ENCODE measurements at places on chromosomes 5 and 9.

- no peak for DNase-seq
These were observed 1856.5 kb upstream of the CDH6 start for GRCh38 chr5:29337030-29337429.

- DNase-seq: no peak
These were observed 32.8 kb upstream of the GALNT10 start for GRCh38 chr5:154157483-154158378.

- no peak for DNase-seq
These were observed 16.2 kb upstream of the ERAP1 start for GRCh38 chr5:96823900-96824380.

- no peak for DNase-seq
These were observed 136.2 kb downstream of the TARS1 start for GRCh38 chr5:33576726-33577590.

GRCh38 chr9:70517926-70518610 lies 103.6 kb upstream of the KLF9 start:
- no peak for DNase-seq

DNA sequence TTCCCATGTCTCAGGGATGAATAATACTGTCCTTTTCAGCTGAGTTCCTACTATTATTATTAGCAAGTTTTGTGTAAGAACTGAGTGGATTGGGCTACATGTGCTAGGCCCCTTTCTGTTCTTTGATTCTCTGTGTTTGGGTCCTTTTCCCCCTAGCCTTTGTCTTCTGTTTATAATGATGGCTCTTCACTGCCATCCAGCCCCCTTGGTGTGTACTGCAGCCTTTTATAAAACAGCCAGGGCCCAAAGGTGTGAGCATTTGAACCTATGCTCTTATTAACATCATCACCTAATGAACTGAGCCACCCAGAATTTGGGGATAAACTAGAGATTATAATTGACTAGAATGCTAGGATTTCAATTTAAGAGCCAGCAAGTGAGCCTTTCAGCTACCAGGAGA lies 52.6 kb downstream of the PLAC8L1 start:
- DNase-seq: no peak

DNA sequence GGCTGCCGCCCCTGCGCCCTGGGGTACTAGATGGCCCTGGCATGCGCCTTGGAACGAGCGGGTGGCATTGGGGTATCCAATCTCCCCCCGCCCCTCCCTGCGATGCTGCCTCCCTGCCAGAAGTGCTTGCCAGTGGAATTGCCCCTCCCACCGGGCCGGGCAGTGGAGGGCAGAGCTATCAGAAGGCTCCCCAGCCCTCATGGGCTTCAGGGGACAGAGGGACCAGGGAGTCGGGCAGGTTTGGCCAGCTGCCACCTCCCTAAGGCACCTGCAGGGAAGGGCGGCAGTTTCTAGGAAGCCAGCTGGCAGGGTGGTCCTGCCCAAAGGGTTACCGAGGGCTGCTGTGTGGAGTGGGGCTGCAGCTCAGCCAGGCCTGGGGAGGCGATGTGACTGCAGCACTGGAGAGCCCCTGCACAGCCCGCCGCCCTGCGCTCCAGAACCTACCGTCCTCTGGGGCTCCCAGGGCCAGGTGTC lies 52.8 kb upstream of the EGFL7 start:
- DNase-seq: no peak

- DNase-seq: no peak
These were observed 404.4 kb downstream of the ZNF608 start for GRCh38 chr5:124342027-124342471.

DNA sequence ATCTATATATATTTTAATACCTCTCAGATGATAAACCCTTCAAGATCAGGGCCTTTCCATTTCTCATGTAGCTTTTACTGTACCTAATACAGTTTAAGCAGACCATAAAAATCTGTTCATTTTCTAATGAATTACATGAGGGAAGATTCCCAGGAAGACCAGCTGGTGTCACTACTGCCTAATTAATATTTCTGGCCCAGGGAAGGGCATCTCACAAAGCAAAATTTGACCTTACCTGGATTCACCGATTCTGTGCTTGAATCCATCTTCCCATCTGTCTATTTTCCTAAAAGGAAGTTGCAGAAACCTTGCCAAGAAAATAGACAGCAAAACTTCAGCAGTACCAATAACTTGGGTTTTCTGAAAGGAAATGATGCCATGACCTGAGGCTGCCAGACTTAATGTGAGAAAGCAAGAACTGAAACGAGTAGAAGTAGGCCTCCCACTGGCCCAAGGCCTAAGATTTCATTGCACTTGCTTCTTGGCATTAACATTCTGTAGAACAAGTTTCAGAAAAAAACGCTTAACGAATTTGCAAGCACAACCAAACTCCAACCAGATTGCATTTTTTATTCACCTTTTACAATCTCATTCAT lies 83.0 kb upstream of the GLIS3 start:
- DNase-seq: no peak

GRCh38 chr9:136232969-136233368 lies 12.6 kb downstream of the QSOX2 start:
- DNase-seq: no peak

DNA sequence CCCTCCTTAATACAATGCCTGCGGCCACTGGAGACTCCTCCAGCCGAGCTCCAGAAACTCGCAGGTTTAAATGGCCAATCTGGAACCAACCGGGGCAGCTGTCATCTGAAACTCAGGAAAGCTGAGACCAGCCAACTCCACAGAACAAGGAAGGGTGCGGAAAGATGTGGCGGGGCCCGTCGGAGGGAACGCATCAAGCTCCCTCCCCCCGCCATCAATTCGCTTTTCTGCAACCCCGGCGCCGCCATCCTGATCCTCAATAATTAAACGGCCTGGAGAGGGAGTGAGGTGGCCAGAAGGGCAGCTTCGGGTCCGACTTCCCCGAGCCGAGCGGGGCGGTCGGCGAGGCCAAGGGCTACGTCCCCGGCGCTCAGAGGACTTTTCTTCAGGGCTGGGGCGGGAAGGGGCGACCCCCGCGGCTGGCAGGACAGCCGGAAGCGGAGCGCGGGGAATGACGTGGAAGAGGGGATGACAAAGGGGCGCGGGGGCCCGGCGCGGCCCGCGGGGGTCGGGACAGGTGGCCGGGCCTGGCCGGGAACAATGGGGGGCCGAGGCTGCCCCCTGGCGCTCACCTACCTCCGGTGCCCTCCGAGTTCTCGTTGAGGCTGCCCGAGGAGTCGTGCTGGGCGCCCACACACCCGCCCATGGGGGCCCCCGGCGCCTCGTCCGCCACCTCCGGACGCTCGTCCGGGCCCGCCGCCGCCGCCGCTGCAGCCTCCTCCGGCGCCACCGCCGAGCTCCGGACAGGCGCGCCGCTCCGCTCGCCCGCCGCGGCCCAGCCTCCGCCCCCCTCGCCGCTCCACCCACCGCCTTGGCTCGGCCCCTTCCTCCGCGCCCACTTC lies at the start of gene UBTD2:
TSS of gene UBTD2 (minus strand) at position 745 of the 842 bp plus-strand sequence. CDS start at position 646, 99 bp downstream.
- DNase-seq: peak; percentile 52

DNA sequence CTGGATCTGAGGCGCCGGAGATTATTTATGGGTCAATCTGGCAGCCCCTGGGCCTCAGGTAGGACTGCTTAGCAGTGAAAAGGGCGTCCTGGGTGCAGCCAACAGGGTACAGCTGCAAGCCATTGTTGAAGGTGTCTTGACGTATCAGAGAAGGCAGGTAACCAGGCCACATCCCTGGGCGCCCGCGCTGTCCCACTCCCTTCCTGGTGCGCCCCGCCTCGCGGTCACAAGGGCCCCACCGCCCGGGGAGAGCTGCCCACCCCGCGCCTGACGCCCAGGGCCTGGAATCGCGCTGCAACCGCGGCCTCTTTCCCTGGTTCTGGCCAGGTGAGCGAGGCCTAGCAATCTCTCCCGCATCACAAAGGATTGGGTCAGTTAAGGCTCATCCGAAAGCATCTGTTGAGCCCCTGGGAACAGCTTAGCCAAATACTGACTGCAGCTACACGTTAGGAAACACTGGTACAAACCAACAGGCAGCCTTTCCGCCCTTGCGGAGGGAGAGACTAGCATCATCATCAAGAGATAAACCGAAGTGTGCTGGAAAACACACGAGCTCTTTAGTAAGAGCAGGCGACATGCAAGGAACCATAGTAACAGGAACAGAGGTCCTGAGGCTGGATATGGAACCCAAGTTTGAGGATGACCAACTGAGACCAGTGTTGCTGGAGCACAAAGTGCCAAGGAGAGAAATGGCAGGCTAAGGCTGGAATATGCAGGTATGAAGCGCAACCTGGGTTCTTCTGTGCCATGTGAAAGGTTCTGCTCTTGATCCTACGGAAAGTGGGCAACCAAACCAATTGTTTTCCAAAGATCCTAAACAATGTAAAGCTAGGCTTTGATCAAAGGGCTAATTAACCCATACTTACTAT lies 3.6 kb downstream of the RPS23 start:
- no peak for DNase-seq

DNA sequence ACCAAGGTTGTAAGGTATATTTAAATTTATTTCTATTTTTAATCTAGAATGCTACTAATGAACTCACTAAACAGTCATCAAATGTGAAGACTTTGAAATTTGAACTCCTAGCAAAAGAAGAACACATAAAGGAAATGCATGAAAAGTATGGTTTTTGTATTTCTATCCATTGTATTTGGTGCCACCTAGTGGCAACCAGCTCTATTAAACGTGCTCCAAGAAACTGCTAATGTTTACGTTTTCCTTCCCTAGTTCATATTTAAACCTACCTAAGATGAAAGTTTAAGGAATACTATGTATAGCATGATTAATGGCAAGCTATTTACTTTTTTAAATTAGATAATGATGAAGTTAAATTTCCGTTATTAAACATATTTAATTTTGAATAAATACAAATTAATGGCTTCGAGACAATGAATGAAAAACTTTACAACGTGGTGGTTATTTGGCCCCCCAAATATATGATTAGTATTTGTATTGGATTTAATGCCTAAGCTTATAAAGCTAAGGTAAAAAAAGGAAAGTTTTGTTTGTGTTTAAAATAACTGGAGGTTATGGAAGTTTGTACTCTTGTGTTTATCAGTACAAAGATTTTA lies 115.9 kb upstream of the SH3GL2 start:
- peak; percentile 39 for DNase-seq

GRCh38 chr5:38529955-38530646 lies 26.3 kb downstream of the LIFR start:
- DNase-seq: no peak

DNA sequence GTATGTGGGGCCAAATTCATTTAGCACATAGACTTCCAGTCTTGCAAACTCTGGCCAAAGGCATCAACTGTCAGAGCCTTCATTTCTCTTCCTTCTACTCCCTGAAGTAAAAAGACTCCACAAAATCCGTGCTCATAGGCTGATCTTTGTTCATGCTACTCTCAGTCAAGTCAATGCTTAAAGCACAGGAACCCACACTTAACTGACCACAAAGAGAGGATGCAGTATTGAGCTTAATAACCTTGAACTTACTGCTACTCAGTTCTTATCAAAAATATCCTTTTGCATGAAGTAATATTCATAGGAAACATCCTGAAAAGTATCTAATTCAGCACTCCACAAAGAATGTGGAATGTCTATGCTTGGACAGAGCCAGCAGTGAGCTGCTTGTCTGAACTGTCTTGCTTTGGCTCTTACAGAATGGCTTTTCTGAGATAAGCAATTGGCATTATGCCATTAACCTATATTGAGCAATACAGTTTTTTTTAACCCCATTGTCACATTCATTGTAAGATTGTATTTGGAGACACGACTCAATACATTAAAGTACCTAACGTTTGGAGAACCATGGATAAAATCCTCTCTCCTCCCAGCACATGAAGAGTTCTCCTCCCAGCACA lies 21.7 kb downstream of the LPAR1 start:
- peak; percentile 39 for DNase-seq

- DNase-seq: no peak
These were observed 122.5 kb downstream of the SCAMP1 start for GRCh38 chr5:78482948-78483347.

DNA sequence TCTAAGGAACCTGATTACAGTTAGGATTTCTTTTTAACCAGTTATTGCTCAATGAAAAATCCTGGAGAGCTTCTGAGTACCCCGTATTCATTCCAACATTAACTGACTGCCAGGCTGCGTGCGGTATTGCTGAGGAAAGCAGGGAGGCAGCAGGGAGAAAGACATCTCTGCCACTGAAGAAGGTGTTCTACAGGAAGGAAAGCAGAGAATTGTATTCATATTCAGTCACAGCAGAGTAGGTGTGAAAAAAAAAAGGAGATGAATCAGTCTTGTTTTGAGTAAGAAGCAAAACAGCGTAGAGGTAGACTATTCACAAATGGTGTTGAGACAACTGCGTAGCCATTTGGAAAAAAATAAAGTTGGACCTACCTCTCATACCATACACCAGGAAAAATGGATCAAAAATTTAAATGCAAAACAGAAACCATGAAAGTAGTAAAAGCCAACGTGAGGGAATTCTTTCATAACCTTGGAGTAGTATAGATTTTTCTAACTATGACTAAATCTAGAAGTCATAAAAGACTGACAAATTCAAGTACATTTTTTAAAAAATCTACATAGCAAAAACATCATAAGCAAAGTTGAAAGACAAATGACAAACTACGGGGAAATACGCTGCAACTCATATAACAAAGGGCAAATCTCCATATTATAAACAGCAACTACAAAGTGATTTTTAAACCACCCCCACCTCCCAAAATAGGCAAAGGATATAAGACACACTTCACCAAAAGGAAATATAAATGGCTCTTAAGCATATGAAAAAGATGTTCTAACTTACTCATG lies 9.9 kb upstream of the NR4A3 start:
- no peak for DNase-seq

- no peak for DNase-seq
These were observed 359.8 kb upstream of the FAM174A start for GRCh38 chr5:100175346-100175745.

GRCh38 chr9:102569436-102569835 lies 425.7 kb upstream of the CYLC2 start:
- no peak for DNase-seq

DNA sequence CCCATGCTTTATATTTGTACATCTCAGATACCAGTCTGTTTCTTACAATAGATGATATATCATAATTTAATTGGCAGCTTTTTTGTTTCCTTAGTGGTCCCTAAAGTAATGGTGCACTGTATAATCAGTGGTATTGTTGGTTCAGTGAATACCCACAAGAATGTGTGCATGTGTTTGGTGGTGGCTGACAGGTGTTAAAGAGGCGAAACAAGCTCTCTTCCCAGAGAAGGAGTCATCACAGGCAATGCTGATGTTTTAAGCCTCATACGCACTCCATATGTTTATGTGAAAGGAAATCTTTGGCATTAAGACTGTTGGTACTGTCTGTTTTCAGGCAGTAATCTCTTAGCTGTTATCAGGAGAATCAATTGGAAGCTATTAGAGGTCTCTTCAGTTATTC lies 49.2 kb upstream of the KIAA1958 start:
- DNase-seq: no peak

DNA sequence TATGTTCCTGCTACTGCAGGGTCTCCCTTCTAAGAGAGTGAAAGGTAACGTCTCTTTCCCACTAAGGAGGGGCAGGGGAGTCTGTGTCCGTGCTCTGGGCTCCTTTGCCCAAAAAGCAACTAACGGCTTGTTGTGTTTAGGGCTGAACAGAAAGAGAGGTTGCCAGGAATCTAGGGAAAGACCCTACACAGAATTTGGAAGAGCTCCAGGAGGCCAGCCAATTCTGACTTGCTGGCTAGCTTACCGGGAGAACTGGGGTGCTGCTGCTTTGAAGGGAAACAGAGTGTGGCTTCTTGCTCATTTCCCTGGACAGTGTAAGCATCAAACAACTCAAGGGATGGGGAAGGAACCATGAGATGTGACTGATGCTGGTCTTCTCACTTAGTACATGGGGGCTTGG lies 176.1 kb downstream of the GADD45G start:
- no peak for DNase-seq

GRCh38 chr9:673264-673965 lies 168.1 kb upstream of the DMRT1 start:
- no peak for DNase-seq

Measured in hematopoietic multipotent progenitor cell (in vitro differentiated cells).